ENCODE measurements at places on chromosomes 1 and 21. TPM values are rescaled to one million over a fixed set of nuclear protein-coding genes. Genes with fewer than 3 reads are reported as not detected.
A peak's percentile ranks its signal among the peaks of the same experiment; 100 is the strongest.

DNA sequence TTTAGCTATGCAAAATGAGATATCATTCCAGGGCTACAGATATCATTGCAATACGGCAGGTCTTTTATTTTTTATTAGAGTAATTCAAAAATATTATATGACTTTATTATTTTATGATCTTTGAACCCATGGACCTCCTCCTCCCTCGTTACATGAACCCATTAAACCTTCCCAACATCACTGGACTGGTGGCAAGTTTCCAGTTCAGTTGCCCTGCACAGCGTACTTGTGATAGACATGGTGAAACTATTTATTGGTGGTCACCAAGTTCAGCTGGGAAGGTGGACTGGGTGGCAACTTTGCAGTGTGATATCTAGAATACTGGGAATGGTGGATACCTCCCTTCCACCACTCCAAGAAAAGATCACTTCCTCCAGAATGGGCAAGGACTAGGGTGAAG, 52.5 kb downstream of the SLC30A10 start:
- H3K4me1 ChIP-seq: peaks cover 6% of the 10 kb centered on the region
- no peak overlapping the region for H3K27ac ChIP-seq
- no peak for DNase-seq
- no peaks in the 10 kb centered on the region for H3K27me3 ChIP-seq
- no peaks in the 10 kb centered on the region for H3K36me3 ChIP-seq

DNA sequence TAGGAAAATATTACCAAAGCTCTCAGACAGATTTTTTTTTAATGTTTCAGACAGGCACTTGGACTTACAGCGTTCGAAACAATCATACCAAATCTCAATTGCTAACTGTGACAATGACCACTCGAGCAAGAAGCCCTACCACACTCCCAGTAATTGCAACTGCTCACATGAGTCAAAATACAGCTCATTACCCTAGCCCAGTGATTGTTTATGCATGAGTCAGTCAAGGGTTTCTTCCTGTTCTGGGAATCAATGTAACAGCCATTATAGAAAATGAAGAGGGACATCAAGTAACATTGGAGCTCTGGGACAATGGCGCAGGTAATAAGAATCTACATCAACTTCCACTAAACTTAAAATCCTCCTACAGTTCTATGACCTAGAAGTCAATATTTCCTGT, 56.1 kb upstream of the SH3GLB1 start:
- no peaks in the 10 kb centered on the region for H3K36me3 ChIP-seq
- no peak overlapping the region for H3K27ac ChIP-seq
- no peak overlapping the region for H3K4me3 ChIP-seq
- no peak for DNase-seq
- peaks cover 2% of the 10 kb centered on the region for H3K27me3 ChIP-seq
- H3K4me1 ChIP-seq: no peaks in the 10 kb centered on the region

DNA sequence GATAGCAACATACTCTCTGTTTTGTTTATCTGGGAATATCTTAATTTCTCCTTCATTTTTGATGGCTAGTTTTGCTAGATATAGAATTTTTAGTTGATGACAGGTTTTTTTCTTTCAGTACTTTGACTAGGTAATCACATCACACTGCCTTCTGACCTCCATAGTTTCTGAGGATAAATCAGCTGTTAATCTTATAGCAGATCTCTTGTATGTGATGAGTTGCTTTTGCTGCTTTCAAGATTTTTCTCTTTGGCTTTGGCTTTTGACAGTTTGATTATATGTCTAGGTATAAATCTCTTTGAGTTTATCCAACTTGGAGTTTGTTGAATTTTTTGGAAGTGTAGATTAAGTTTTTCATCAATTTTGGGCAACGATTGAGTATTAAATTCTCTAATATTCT, 142.6 kb downstream of the ZNF644 start:
- no peaks in the 10 kb centered on the region for H3K4me1 ChIP-seq
- DNase-seq: no peak
- peaks cover 5% of the 10 kb centered on the region for H3K27me3 ChIP-seq
- H3K27ac ChIP-seq: no peak overlapping the region
- peaks cover 13% of the 10 kb centered on the region for H3K36me3 ChIP-seq

DNA sequence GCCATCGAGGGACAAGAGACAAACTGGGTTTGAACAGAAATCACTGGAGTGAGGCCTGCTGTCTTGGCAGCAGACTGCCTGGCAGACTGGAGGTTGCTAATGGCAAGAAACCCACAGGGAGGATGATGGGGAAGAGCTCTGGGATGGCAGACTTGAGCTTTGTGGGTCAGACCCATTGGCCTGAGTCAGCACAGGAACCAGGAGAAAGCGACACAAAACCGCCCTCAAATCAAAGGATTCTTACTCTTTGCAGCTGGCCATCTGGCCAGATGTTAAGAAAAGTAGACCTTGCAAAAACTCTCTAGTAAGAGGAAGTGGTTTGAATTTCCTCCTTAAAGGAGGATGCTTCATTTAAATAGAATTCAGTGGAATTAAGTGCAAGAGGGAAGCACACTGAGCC, 195.2 kb upstream of the JUN start:
- H3K27me3 ChIP-seq: no peaks in the 10 kb centered on the region
- H3K4me3 ChIP-seq: no peak overlapping the region
- H3K4me1 ChIP-seq: peaks cover 22% of the 10 kb centered on the region
- no peak for DNase-seq
- no peaks in the 10 kb centered on the region for H3K36me3 ChIP-seq

DNA sequence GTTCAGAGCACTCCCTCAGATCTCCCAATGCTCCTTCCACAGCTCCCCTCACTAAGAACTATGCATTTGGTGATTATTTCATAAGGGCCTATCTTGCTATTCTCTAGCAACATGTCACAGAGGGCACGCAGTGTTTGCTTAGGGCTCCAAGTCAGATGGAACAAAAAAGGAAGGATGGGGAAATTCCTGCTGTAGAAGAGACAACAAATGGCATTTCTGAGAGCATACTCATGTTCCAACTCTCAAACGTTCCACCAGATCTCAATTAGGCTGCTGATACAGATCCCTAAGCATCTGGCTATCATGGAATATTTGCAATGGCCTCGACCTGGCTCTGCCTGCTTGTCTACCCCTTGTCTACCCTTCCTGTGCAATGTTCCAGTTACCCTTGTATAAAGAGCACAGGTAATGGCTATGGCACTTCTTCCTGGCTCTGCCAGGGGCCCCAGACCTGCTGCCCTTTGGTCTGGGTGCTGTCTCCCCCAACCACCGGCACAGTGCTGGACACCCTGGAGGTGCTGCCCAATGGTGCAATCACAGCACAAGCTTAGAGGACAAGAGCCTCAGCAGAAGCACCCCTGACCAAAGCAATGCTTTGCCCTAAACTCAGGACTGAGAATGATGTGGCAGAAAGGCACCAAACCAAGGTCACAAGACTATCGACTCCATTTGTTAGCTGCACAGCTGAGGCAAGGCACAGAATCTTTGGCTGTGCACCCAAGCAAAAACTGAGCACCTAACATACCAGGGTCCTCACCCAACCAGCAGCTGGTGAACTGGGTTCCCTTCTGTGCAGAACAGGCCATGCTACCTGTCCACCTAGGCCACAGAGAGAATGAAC, 3.6 kb downstream of the PARP1 start:
- H3K4me3 ChIP-seq: no peak overlapping the region
- peaks cover 41% of the 10 kb centered on the region for H3K36me3 ChIP-seq
- H3K27ac ChIP-seq: peak overlapping the region; percentile 7
- H3K4me1 ChIP-seq: peaks cover 39% of the 10 kb centered on the region

DNA sequence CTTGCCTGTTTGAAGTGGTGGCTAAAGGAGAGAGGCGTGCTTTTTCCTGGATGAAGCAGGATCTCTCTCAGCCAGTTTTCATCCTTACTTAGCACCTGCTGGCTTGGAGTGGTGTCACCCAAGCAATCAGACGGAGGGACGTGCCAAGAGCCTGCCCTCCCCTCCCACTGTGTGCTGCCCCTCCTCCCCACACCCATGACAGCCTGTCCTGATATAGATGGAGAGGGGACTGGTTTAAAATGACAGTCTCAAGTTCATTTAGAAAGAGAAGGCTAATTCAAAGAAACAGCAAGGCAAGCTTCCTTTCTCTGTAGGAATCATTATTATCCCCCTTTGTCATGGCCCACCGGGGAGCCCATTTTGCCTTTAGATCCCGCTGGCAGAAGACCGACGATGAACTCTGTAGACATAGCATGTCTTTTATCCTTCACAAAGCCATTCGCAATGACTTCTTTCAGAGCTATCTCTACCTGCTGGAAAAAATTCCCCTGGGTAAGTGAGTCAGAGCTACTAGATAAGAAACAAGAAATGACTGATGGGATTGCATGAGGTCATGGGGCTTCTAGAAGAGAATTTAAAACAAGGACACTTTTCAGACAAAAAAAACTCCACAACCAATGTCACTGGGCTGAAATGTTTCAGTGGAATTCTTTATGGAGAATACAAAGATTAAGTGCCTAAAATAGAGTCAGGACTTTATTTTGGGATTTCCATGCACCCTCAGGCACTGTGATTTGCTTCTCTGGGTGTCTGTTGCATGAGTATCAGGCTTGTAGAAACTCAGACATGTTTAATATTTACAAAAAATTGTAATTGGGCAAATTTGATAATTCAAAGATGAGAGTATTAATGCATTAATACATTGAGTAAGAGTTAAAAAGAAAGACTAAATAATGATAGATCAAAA, at the start of gene NTMT2:
Gene NTMT2, plus strand, starts transcription at position 190 of the 907 bp plus-strand sequence. Its CDS starts 149 bp downstream, at position 339.
- no peak within 1 kb of the TSS for H3K27ac ChIP-seq
- no peak within 1 kb of the TSS for H3K4me3 ChIP-seq
- peaks cover 3% of the 10 kb centered on the region for H3K4me1 ChIP-seq
- H3K36me3 ChIP-seq: no peaks in the 10 kb centered on the region
- DNase-seq: no peak
- H3K27me3 ChIP-seq: no peaks in the 10 kb centered on the region

BTBD19 gene
- 10.4 TPM for total RNA-seq

RASSF5 gene
- total RNA-seq: 1.2 TPM

LENEP gene
- 0.82 TPM for total RNA-seq

Data from endothelial cell (in vitro differentiated cells).